RPMI7951 (cell line): ENCODE measurements at places on chromosomes 6 and 20. TPM values are rescaled to one million over a fixed set of nuclear protein-coding genes. Genes with fewer than 3 reads are reported as not detected.

DNA sequence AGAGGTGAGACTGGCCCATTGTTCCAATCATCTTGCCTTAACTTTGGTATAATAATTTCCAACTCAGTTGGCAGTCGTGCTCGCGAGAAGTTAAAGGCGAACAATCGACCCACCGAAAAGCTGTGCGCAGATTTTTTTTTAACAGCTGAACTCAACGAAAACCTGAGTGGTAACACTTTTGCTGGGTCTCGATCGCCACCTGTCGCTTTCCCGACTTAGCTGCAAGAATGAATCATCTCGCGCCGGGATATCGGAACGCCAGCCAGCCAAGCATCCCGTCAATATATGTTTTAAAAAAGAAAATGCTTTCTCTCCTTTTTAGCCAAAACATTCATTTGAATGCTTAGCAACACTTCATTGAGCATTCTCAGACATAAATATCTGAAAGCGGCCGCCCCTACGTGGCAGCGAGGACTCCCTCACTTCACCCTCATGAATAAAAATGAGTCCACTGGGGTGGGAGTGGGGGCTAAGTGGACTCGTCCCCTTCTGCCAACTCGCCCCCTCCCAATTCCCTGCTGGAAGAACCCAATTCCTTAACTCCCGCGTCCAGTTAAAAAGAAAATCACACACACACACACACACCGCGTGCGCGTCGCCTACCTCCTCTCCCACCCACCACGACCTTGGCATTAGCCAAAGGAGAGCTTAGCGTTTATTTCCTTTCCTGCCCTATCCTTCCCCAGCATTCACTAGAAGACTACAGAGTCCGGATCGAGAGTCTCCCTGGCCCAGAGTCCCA, 1.5 kb downstream of the COL12A1 start:
- peak; percentile 89 for DNase-seq

DNA sequence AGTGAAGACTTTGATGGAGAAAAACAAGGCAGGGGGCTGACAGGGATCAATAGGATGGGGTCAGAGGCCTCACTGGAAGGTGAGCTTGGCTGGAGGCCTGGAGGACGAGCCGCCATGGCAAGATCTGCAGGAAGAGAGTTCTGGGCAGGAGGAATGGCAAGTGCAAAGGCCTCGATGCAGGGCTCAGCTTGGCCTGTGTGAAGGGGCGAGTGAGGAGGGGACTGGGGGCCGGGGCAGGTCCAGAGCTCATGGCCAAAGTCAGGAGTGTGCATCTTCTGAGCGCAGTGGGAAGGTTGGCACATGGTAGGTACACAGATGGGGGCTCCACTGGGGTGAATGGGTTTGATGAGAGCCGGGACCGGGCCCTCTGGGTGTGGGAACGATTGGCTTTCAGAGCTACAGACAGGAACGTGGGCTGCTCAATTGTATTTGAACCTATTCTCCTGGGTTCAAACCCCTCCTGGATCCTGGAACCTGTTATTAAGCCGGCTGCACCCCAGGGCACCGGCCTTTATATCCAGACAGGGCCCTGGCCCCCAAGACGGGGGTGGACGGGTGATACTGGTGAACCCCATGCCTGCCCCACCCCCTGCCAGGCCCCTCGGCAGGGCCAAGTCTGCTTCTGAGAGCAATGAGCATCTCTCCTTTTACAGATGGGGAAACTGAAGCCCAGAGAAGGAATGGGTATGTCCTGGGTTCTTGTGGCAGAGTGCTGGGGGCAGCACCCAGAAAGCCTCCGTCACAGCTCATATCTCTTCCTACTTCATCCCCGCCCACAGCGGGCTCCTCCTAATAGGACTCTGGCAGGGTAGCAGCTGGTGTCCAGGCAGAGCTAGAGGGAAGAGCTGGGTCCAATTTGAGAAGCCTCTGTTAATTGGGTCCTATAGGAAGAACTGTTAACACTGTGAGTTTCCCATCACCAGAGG, 106.1 kb downstream of the CEBPB start:
- peak; percentile 27 for DNase-seq

- DNase-seq: no peak
Measured at GRCh38 chr20:16490696-16491095, 82.6 kb downstream of the KIF16B start.

GRCh38 chr20:61320691-61321425, 68.8 kb downstream of the CDH4 start:
- no peak for DNase-seq

GRCh38 chr6:3457710-3458602, 1.1 kb upstream of the SLC22A23 start:
- DNase-seq: peak; percentile 36

DNA sequence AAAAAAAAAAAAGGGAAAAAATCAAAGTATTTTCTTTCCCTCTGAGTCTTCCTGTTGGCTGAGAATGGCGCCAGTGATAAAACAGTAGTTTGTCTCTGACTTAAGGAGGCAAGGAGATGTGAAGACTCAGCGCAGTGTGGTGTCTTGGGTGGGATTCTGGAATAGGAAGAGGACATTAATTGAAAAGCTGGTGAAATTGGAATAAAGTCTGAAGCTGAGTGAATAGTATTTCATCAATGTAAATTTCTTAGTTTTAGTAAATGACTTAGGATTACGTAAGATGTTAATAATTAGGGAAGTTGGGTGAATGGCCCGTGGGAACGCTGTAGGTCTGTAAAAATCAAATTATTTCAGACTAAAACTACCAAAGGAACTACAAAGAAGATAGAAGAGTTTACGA, 122.8 kb upstream of the ZNF217 start:
- no peak for DNase-seq

DNA sequence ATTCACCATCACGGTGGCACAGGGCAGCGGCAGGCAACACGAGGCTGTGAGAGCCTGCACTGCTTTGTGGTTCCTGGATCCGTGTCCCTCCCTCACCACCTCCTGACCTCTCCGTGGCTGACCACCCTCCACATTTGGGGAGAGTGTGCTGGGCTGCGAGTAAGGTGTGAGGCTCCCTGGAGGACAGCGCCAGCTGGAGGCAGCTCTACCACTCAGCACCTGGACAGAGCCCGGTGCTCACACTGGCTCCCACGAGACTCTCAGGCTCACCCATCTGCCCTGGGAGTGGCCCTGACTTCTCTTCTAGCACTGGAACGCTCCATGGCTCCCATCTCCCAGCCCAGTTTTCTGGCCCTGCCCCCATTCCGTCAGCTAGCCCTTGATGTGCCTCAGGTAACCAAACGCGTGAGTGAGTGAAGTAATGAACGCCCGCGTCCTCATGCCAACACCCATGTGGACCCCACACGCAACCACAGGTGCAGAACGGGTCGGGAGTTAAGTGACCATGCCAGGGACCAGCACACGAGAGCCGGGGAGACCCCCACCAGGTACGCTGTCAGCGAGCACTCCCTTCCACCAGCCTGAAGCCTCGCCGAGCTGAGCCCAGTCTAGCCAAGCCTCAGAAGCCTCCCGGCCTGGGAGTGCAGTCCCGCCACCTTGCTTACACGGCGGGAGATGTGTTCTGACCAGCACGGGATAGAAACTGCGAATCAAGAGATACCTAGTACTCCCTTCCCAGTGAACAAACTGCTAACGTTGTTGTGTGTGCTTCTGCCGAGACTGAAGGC, 137.2 kb downstream of the WDR27 start:
- DNase-seq: no peak

GRCh38 chr20:5919626-5920544, 30.4 kb downstream of the TRMT6 start:
- DNase-seq: peak; percentile 37

DNA sequence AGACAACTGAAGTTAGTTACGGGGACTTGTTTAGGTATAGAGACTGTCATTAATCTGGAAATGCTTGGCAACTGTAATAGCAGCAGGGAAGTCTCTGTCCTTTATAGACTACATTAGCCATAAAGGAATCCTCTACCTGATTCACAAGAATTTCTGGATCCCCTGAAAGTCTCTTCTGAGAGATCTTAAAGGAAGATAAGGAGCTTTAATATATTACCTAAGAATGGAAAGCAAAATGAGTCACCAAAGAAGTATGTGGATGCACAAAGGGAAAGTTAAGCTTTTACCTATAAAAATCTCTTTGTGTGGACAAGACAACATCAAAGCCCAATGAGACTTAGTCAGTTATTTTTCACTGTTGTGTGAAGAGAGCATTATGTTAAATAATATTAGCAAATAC, 92.2 kb upstream of the RSPO3 start:
- peak; percentile 15 for DNase-seq

GRCh38 chr20:50872560-50873425, 58.4 kb downstream of the ADNP start:
- DNase-seq: no peak

- DNase-seq: peak; percentile 31
Measured at GRCh38 chr6:41736186-41736733, 852 bp upstream of the TFEB start.

DNA sequence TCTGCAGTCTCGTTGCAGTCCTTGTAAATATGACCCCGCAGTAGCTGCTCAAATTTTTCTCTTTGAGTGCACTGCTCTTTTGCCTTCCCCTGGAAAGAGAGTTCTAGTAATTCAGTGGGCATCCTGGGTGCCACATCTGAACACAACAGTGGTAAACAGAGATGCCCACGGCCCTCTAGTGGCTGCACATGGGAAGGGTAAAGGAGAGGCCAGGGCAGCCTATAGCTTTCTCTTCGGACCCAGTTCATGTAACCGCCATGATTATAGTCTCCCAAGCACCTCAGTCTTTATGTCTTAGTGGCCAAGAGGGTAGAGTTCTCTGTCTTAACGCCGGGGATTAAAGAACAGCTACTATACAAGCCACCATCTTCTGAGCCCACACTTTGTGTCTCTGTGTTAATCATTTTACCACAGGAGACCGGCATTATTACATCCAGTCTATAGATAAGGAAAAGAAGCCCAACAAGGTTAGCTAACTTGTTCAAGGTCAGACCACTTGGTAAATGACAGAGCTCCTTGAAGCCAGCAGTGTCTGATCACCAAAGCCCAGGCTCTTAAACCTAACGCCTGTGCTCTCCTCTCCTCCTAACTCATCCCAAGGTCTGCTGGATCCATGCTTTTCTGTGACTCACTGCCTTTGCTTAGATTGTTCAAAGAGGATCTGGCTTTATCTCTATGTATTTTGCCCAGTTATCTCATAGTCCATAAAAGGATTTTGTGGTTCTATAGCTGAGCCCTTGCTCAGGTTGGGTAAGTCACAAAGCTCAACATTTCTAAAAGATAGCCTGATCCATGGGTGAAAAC, 81.8 kb downstream of the ISM1 start:
- peak; percentile 66 for DNase-seq

GRCh38 chr6:37160922-37161778, 8.8 kb upstream of the PIM1 start:
- DNase-seq: no peak

GRCh38 chr6:12595161-12595811, 121.3 kb upstream of the PHACTR1 start:
- DNase-seq: peak; percentile 55

DNA sequence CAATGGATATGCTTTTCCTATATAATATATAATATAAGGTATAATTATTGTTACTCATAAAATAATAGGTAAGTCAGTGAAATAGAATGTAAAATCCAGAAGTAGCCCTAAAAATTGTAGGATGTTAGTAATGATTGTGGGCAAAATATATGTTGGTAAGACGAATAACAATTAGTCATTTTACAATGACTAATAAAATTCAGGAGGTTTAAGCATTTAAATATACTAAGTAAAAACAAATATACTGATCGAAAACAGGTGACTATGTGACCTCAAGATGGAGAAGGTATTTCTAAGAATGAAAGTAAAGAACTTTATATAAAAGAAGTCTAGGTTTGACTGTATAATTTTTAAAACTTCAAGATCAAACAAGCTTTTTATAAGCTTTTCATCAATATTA, 28.9 kb downstream of the FUCA2 start:
- no peak for DNase-seq

DNA sequence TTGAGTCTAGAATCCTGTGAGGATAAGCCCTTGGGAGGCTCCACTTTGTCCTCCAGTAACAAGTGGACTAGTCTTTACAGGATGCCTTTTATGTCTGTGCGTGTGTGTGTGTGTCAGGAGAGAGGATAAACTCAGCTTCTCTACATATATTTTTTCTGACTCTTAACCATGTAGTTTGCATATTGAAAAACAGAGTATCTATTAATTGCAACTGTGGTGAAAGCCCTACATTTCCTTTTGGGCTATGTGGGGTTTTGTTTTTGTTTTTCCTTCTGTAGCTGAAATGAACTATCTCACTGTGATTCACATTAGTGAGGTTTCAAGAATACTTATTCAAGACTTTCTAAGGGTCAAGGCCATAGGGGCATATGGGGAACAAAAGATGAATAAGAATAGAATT, 17.7 kb downstream of the TPBG start:
- no peak for DNase-seq

- no peak for DNase-seq
Measured at GRCh38 chr20:13349235-13349604, 128.1 kb downstream of the ISM1 start.

DNA sequence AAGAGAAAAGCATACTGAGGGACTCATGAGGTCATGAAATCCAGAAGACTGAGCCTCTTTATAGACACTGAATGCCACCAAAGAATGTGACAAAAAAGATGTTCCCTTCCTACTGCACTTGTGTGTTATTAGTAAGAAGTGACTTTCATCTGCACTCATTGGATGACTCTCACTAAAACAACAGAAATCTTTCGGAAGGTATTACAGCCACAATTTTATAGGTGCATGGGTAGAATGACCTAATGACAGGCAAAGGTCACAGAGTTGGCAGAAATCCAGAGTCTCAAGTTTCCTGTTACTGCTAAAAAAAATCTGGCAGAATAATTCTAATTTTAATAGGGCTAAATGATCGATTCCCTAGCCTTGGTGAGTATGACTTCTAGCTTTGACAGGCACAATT, 13.3 kb downstream of the PKHD1 start:
- no peak for DNase-seq

- no peak for DNase-seq
Measured at GRCh38 chr6:117907601-117908245, 659 bp downstream of the SLC35F1 start.

The SLC22A23 gene
- total RNA-seq: 0.29 and 0.72 TPM in 2 replicates

The NKAIN4 gene
- total RNA-seq: not detected in 2 replicates

The TNF gene
- 1.7 TPM in 2 replicates for total RNA-seq

The TRIM31 gene
- total RNA-seq: not detected in 2 replicates

The RIMS4 gene
- not detected in 2 replicates for total RNA-seq

The ZNF322 gene
- 17.9 and 21.4 TPM in 2 replicates for total RNA-seq

The ABHD16B gene
- total RNA-seq: not detected in 2 replicates

The C20orf204 gene
- total RNA-seq: 0.36 and 1.7 TPM in 2 replicates

The TRIM26 gene
- 32.3 and 36.4 TPM in 2 replicates for total RNA-seq

The MYB gene
- total RNA-seq: 0.12 TPM in 1 of 2 replicates, not detected in the other
